ENCODE measurements at places on chromosomes 1 and 21. TPM values are rescaled to one million over a fixed set of nuclear protein-coding genes. Genes with fewer than 3 reads are reported as not detected.
A peak's percentile ranks its signal among the peaks of the same experiment; 100 is the strongest.

DNA sequence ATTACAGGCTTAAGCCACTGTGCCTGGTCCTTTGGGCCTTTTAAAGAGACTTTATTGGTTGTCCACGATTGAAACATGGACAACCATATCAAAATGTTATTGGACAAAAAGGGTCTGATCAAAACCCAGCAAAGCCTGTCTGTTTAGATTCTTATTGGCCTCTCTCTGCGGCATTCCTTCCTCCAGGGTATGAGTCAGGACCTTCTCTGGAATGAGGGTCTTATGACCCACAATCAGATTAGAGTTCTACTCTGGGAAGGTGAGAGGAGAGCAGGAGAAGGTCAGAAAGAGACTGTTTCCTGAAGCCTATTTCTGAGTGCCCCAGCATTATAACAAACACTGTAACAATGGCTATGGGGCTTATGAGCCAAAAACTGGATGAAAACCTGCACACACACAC lies 7.9 kb downstream of the LURAP1 start:
- DNase-seq: no peak

The LIPI gene
- not detected for total RNA-seq

DNA sequence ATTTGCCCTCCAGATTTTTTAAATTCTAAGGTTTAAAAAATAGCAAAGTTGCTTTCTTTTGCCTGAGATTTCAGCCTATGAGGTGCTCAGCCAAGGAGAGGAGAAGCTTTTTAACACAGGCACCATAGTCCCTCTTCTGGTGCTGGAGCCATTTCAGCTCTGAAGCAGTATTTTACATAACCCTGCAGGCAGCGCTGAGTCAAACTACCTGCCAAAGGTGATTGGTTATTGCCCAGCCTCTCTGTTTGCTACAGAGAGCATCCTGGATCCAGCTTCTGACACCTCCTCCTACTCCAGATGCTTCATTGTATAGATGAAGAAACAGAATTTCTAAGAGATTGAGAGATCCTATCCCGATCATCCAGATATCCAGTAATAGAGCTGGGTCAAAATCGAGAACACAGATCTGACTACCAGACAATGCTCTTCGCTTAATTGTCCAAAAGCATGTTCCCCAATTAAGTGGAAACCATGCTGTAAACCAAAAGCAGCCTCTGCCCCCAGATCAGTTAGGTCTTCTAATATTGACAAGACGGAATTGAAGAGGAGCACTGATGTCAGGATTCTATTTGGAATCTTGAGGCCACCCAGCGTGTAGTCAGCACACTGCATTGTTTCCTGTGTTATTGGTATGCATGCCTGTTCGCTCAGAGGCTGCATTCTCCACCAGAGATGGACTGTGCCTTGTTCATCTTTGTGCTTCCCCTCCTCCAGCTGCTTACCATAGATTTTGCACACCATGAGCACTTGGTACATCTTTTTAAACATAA lies 22.1 kb downstream of the RGS8 start:
- no peak for DNase-seq

The CTTNBP2NL gene
- 18.1 TPM for total RNA-seq

The PERM1 gene
- total RNA-seq: not detected

DNA sequence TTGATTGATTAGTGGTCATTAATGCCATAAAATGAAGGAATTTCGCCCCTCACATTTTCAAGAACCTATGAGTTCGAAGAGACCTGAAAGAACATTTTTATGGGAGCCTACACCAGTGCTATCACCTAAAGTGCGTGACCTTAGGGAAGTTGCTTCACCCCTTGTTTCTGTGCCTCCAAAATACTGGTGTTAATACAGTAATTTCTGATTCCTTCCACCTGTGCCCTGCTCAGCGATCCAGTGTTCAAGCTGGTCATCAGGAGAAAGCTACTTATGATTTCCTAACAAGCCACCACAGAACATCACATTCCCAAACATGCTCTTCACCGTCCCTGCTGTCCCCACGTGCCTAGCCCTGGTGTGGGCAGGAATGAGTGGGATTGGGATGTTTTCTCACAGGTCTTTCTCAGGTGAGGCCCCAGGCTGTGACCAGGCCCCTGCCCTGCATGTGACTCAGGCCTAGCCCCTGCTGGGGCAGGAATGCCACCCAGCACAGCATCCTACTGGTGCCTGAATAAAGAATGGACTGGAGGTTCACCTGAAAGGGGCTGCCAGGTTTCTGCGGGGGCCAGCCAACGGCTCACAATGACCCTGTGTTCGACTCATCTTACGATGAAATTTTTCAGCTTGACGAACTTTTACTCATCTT lies 60.3 kb downstream of the CD247 start:
- DNase-seq: no peak

The ALX3 gene
- total RNA-seq: 1.6 TPM

The FAM72C gene
- total RNA-seq: 0.07 TPM

DNA sequence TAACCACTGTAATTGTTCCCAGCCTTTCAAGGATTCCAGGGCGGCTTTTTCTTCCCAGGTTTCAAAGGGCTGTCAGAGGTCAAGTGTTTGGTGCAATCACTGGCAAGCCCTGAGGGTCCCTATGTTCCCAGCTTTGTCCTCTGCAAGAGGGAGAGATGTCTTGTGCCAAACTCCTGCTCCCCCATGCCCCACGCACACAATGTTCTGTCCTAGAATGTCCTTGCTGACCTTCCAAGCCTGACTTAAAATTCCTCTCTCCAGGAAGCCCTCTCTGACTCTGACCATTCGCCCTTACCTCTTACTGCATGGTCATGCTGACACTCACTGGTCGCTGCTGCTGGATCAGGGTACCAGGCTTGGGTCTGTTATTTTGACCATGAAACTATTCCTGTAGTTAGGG lies 152.5 kb upstream of the KCND3 start:
- no peak for DNase-seq

- no peak for DNase-seq
Observed at GRCh38 chr1:100306735-100307313, 40.8 kb downstream of the RTCA start.

The DMBX1 gene
- not detected for total RNA-seq

DNA sequence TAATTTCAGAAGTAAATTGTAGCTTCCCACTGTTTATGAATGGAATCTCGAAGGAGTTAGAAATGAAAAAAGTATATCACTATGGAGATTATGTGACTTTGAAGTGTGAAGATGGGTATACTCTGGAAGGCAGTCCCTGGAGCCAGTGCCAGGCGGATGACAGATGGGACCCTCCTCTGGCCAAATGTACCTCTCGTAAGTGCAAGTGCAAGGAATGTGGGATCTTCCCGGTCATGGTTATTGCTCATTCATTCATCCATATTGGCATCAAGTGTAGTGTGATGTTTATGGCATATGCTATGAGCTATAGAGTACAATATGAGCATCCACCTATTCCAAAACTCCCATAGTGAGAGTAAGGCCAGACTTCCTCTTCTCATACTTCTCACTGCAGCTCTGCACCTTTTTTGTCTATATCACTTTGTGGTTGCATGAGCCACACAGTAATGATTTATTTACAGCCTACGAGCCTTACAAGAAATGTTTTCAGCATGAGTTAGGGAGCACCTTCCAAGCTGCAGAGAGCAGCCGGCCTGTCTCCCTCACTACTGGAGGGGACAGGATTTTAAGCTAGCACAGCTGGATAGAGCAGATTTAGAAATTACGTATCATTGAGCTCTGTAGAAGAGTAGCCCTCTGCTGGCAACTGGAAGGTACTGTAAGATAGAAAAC lies 24.9 kb upstream of the CR1L start:
- peak; percentile 73 for DNase-seq

The CHI3L2 gene
- total RNA-seq: 5.7 TPM

The S100A9 gene
- 11.9 TPM for total RNA-seq

DNA sequence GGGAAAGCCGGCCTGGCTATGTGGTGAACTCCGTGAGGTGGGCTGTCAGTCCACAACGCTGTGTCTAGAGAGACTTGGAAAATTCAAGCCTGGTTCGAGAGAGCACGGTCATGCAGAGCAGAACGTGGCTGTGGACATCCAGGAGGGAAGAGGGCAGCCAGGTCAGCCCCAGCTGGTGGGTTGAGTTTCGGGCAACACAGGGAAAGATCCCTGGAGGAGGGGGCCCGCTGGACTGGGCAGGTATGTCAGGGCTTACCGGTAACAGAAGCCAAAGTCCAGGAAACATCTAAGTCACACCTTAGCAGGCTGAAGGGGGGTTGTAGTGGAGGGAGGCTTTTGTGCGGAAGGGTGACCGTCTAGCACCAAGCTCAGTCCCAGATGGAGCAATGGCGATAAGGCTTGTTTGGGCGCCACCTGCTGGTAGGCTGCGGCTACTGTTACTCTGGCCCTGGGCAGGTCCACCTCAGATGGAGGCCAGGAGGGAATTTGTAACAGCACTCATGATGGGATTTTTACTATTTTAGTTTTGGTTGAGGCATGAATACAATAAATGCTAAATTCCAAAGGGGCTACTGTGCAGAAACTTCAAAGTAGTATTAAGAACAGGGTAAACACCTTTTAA lies 143.3 kb upstream of the ZNF644 start:
- peak; percentile 88 for DNase-seq

DNA sequence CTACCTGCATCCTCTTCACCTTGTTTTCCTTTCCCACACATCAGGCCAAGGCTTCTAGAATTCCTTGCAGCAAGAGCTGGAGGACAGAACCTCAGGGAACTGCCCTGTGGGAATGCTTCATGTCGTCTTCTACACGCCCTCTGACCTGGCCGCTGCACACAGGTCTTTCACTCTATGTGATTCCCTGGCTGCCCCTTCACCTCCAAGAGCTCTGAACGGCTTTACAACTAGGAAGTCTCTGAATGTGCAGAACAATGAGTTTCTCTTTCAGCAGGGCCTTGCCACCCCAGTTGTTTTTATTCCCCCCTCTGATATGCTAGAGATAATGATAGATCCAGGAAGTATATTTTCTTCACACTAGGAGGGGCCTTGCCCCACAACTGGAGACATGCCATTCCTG lies 142.6 kb downstream of the CLIC6 start:
- no peak for DNase-seq

The MEGF6 gene
- 11.6 TPM for total RNA-seq

GRCh38 chr21:31656199-31657095 lies 3.0 kb upstream of the SOD1 start:
- DNase-seq: no peak

DNA sequence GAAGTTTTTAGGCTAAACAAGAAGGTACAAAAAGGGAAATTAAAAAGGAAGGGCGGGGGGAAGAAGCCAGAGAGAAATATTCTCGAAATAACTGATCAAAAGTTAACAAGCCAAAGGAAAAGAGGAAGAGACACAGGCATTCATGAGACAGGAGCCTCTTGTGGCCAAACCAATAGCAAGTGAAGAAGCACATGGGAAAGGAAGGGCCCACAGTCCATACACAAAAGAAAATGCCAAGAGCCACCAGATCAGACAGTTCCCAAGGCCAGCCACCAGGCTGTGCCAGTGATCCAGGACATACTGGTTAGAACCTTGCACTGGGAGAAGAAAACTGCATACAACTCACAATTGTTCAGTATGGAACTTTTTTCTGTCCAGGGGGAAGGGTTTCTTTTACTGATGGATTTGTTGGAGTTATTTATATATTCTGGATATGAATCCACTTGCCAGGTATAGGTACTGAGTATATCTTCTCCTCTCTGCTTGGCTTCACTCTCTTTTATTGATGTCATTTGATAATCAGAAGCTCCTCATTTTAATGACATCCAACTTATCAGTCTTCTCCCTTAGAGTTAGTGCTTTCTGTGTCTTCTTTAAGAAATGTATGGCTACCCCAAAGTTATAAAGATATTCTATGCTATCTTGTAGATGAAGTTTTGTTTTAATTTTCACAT lies 76.8 kb downstream of the CD46 start:
- DNase-seq: peak; percentile 79

DNA sequence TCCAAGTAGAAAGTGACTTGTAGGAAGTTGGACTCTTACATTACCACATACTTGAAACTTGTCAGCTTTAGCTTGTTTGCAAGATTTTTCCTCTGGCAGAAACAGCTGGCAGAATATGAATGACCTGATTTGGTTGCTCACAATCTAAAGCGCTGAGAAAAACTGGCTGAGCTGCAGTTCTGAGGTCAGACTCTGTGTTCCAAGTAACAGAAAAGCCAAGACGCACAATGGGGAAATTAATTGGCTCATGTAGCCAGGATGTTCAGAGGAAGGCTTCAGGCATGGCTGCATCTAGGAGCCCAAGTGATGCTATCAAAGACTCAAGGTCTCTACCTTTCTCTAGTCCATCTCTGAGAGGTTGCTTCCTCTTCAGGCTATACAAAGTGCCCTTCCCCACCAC lies 27.0 kb downstream of the ALPL start:
- DNase-seq: no peak

DNA sequence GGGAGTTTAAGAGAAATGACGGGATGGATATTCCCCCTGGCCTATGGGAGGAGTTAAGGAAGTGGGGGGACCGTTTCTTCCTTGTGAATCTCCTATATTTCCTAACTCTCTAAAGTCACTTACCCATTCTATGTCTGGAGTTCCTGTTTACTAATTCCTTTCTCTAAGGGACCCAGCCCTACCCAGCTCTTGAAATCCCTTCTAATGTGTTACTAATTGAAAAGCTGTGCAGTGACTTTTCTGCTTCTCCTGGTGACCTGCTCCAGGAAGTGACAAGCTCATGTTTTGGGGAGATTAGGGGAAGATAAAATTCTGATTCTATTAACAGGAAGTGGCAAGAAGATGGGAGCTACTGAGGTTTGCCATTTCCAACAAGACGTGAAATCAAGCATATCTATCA lies 4.0 kb upstream of the SAMSN1 start:
- DNase-seq: no peak

The C1QC gene
- 4.1 TPM for total RNA-seq

GRCh38 chr1:209692745-209693504 lies 11.7 kb upstream of the HSD11B1 start:
- DNase-seq: peak; percentile 88

The OR6N1 gene
- total RNA-seq: not detected

The KAZN gene
- total RNA-seq: 7.9 TPM

The SPRR1A gene
- not detected for total RNA-seq

DNA sequence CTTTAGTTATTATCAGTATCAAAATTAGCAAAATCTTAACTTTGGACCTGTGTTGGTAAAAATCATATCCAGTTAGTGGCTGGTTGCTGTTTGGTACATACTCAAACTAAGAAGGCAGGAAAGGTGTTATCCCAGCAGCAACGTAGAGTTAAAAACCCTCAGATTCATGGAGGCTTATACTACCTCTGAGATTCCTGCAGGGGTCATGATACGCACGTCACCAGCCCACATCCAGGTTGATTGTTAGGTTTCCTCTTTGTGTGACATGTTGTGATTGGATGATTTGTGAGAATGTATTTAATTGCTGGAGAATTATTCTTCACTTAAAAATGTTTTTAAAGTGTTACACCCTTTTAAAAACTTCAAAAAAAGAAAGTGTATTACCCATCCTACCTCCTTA lies 423.3 kb upstream of the ADGRL2 start:
- no peak for DNase-seq

The GJA5 gene
- 6.0 TPM for total RNA-seq

GRCh38 chr1:17335821-17336710 lies 28.1 kb downstream of the PADI4 start:
- DNase-seq: peak; percentile 79

GRCh38 chr1:1370771-1371300 lies 4.2 kb downstream of the AURKAIP1 start:
- no peak for DNase-seq

The SYT6 gene
- total RNA-seq: 1.2 TPM

- DNase-seq: no peak
Observed at GRCh38 chr1:99465176-99465900, 180.6 kb upstream of the PALMD start.
